Sigmoid colon (tissue), 7 donors: ENCODE measurements at places on chromosomes 2 and 18. TPM values are rescaled to one million over a fixed set of nuclear protein-coding genes. Genes with fewer than 3 reads are reported as not detected.

DNA sequence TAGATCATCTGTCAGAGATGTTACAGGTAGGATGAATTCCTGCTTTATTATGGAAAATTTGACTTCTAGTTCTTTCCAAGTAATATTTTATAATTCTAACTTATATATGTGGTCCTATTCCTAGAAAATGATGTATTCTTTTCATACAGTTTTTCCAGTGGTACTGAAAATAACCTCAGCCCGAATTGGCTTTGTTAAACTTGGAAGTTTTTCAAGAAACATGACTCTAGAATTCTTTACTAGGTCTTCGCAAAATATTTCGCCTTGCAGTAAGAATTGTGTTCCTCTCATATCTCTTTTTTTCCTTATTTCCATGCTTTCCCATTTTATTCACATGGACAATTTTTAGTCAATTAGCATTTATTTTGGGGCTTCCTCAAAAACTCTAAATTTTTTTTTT is 60.5 kb downstream of the BMPR2 start:
- DNase-seq = no peak

GRCh38 chr18:28831476-28831875 is 654.5 kb upstream of the CDH2 start:
- DNase-seq = no peak

GRCh38 chr2:54603357-54603756 is 120.1 kb upstream of the EML6 start:
- DNase-seq = no peak

- DNase-seq = no peak
Observed at GRCh38 chr18:10732990-10733389, 207.2 kb downstream of the NAPG start.

- no peak for DNase-seq
Observed at GRCh38 chr18:14104201-14104600, 28.0 kb downstream of the ZNF519 start.

DNA sequence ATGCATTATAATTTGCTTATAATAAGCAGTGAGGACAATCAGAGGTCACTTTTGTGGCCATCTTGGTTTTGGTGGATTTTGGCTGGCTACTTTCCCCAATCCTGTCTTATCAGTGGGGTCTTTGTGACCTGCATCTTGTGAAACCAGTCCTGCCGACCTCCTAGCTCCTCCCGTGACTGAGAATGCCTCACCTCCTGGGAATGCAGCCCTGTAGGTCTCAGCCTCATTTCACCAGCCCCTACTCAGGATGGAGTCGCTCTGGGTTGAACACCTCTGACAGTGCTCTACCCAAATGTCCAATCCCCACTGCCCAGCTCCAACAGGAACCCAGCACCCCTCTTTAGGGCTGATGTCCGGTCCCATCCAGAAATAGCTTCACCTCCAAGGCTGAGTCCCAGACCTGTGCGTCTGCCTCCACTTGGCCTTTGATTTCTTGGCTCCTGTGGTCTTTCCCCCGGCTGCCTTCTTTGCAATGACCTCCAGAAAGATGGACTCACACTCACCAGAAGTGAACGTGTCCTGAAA is 31.3 kb upstream of the PXDN start:
- DNase-seq = no peak

GRCh38 chr2:103169861-103170260 is 408.0 kb downstream of the TMEM182 start:
- DNase-seq = no peak

- DNase-seq = no peak
Observed at GRCh38 chr2:3779496-3780049, 76.2 kb downstream of the DCDC2C start.

GRCh38 chr2:199851883-199852282 is 891 bp upstream of the FTCDNL1 start:
- no peak for DNase-seq

DNA sequence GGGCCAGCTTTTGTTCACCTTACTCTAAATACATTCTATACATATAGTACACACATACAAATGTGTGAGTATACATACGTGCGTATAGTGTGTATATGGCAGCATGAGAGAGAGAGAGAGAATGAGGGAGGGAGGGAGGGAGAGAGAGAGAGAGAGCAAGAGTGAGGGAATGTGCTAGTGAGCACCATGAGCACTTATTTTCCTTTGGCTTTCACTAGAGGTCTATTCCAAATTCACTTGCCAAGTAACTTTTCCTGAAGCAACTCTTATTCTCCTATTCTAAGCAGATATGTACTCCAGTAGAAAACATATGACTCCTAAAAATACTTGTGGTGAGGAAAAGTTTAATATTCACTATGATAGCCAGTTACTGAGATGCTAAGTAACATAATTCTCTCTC is 85.7 kb downstream of the COBLL1 start:
- DNase-seq = no peak

- no peak for DNase-seq
Observed at GRCh38 chr2:207046724-207047123, 107.4 kb downstream of the CPO start.

DNA sequence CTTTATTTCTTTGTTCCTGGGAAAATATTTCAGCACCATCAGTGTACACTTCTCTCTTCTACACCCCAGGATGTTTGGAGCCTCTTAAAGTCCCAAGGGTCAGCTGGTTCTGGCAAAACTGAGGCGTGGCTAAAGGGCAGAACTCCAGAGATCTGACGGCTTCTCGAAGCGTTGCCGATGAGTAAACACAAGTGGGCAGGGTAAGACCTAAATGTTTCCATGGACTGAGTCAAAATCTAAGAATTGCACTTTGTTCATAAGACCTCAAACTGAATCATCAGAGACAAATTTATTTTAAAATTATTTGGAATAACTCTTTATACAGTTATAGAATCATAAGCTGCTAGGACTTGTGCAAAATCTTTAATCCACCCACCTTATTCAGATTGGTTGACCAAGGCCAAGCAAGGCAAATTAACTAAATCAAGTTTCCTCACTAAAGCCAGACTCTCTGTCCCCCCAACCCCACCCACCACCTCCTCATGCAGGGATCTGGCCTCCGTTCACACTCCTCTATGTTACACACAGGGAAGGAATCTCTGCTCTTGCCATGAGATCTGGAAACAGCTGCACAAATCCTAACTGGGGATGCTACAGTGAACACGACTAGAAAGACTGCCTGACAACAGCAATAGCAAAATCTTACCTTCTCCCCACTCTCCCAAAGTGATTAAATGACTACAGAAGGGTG is 342.6 kb upstream of the KLHL29 start:
- no peak for DNase-seq

DNA sequence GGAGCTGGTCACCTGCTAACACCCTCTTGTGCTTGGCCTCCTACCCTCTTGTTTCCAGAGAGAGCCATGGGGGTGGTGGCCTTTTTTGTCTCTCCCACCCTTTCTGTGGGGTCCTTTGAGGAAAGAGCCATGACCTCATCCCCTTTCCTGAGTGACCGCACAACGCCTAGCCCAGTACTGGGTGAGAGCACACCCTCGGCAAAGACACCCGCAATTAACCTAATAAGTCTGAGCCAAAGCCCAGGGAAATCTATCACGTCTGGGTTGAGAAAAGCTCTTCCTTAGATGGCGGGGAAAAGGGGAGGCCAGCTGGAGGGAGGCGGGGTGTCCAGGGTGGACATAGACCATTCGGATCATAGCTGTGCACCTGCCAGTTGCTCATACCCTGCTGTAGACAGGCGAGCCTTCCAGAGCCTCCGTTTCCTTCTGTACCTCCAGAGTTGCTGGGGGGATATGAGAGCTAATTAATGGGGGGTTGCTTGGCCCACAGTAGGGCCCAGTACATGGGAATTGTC is 93.7 kb upstream of the MCFD2 start:
- DNase-seq = no peak

DNA sequence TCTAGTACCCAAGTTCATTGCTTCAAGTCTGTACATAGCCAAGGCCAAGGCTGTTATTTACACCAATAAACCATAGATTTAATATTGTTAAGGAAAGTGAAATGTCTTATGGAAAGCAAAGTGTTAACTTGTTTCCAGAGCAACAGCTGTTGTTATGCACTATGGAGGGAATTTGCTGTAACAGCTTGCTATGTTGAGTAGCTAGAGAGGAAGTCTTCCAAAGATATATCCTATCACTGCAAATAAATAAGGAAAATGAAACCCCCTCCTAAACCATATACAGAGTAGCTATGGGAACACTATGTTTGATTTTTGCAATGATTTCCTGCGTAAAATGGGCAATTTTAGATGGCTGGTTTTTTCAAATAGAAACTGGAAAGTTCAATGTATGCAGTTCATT is 21.1 kb downstream of the TMEM182 start:
- no peak for DNase-seq

DNA sequence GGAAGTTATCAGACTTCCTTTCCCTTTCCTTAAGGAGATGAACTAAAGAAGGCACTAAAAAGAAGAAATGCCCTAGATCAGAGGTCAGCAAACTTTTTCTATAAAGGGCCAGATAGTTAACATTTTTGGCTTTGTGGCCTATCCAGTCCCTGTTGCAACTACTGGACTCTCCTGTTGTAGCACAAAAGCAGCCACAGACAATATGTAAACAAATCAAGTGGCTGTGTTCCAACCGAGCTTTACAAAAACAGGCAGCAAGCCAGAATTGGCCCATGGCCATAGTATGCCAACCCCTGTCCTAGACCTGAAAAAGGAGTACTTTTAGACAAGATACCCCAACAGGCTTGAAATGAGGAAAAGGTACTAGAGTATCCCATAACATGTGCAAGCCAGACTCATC is 10.9 kb downstream of the NHEJ1 start:
- DNase-seq = no peak

- no peak for DNase-seq
Observed at GRCh38 chr2:45180033-45180746, 170.9 kb upstream of the SIX2 start.

- DNase-seq = no peak
Observed at GRCh38 chr18:65380986-65381385, 369.8 kb upstream of the CDH7 start.

DNA sequence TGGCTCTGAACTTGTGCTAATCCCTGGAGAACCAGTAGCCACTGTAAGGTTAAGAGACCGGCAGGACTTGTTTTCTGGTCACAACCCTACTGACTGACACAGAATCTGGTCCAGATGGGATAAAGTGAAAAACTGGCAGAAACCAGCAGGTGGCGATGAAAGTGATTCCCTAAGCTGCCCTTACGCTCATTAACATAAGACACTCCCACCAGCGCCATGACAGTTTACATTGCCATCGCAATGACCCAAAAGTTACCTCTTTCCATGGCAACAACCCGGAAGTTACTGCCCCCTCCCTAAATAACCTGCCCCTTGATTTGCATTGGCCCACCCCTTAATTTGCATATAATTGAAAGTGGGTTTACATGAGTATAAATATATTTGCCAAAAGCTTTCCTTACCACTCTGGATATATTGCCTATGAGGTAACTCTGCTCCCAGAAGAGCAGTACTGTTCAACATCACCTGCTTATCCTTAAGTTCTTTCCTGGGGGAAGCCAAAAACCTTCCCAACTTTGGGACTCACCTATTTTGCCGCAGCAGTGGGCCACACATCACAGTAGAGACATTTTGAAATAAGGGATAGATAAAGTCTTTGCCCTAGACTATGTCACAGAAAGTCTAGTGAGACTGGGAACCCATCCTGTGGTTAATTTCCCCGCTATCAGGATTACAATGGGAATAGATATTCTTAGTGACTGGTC is 35.8 kb upstream of the AFF3 start:
- DNase-seq = no peak

DNA sequence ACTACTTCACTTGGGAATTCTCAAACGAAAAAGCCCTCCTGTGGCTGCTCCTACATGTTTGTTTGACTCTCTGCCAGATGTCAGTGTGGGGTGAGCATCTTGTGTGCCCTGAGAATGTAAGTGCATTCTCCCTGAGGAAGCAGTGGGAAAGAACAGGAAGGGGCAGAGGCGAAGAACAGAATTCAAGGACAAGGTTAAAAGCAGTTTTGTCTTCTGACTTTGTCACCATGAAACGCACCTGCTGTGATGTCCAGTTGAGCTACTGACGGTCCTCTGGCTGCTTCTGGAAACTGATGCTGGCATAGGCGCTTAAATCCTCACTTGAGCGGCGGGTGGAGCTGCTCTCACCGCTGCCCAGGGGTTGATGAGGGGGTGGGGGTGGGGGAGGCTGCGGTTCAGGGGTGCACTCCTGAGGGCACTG is 4.9 kb downstream of the IRS1 start:
- DNase-seq = no peak

DNA sequence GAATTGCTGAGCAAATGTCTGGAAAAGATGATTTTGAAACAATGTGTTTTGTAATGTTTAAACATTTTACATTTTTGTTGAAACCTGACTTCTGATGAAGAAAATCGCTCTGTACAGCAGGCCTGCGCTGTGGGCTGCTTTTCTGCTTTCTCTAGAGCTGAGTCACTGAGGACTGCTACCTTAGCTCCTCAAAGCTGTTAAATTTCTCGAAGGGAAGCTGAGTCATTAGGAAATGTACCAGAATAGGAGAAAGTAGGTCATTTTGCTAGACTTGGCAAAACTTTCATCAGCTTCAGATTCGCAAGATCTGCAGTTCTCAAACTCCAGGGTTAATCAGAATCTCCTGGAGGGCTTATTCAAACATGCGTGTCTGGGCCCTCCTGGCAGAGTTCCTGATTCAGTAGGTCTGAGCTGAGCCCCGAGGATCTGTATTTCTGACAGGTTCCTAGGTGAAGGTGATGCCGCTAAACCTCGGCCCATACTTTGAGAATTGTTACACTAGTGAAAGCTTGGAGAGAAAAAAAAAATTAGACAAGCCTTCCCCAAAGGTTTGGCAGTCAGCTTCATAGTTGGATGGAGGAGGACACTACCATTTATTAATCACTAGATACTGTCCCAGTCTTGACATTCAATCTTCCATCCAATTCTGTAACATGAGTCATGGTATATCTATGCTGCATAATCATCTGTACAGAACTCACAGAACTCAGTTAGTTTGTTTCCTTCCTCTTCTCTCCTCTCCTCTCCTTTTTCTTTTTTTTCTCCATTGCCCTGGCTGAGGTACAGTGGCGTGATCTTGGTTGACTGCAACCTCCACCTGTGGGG is 297.6 kb downstream of the PARD3B start:
- DNase-seq = peak; percentile 81

GRCh38 chr2:195021711-195022507 is 635.1 kb upstream of the SLC39A10 start:
- DNase-seq = no peak

DNA sequence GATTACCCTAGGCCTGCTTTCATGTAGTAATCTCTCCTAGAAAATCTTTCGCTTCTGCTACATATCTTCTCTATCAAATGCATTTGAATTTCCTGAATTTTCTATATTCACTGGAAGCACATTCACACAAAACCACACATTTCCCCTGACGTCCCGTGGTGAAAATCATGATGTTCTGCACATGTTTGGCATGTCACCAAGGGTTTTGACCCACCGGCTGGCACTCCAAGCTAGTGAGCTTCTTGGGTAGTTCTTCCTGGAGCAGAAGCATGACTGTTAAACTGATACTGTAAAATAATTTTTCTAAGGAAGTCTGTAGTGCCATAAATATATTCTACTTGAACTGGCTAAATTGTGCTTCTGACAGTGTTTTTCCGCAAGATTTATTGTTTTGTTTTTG is 510.1 kb upstream of the SLC8A1 start:
- DNase-seq = no peak

Gene KCNG2
- polyA plus RNA-seq = not detected

Gene GIGYF2
- polyA plus RNA-seq = 16.6 TPM

Gene TFCP2L1
- 35.5 TPM for polyA plus RNA-seq

Gene DSG1
- not detected for polyA plus RNA-seq

Gene SRD5A2
- 0.01 TPM for polyA plus RNA-seq

Gene PSTPIP2
- polyA plus RNA-seq = 5.1 TPM

Gene BIRC6
- 17.4 TPM for polyA plus RNA-seq

Gene LAMA1
- 7.2 TPM for polyA plus RNA-seq

Gene MERTK
- polyA plus RNA-seq = 6.2 TPM

Gene ACVR1C
- 2.2 TPM for polyA plus RNA-seq

Gene CRYBA2
- polyA plus RNA-seq = 10.8 TPM

Gene SCN9A
- 0.60 TPM for polyA plus RNA-seq
